BJ (cell line): ENCODE measurements at places on chromosomes 1 and 21. TPM values are rescaled to one million over a fixed set of nuclear protein-coding genes. Genes with fewer than 3 reads are reported as not detected.

GRCh38 chr1:50969611-50970508 is at the start of gene CDKN2C:
Gene CDKN2C, plus strand, starts transcription at chr1:50970245. Its CDS starts 124 bp downstream, at chr1:50970369.
- peak; percentile 77 for DNase-seq

Gene VASH2
- polyA plus RNA-seq = 0.04 and 0.12 TPM in 2 replicates

Gene C8A
- polyA plus RNA-seq = not detected in 2 replicates

DNA sequence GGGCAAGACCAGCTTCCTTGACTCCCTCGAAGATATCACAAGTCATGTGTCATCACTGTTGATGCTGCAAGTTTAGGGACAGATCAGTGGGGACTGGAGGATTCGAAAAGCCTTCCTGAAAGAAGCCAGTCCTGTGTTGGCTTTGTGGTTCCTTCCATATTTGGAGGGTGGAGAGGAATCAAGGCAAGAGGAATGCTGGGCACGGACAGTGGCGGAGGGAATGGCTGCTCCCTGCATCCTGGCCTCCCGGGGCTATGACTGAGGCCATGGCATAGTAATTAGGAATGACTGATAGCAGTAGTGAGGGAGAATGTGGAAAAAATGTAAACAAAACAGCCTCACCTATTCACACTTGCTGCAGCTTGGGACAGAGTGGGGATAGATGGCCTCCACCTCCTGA is 36.4 kb downstream of the VANGL1 start:
- no peak for DNase-seq

DNA sequence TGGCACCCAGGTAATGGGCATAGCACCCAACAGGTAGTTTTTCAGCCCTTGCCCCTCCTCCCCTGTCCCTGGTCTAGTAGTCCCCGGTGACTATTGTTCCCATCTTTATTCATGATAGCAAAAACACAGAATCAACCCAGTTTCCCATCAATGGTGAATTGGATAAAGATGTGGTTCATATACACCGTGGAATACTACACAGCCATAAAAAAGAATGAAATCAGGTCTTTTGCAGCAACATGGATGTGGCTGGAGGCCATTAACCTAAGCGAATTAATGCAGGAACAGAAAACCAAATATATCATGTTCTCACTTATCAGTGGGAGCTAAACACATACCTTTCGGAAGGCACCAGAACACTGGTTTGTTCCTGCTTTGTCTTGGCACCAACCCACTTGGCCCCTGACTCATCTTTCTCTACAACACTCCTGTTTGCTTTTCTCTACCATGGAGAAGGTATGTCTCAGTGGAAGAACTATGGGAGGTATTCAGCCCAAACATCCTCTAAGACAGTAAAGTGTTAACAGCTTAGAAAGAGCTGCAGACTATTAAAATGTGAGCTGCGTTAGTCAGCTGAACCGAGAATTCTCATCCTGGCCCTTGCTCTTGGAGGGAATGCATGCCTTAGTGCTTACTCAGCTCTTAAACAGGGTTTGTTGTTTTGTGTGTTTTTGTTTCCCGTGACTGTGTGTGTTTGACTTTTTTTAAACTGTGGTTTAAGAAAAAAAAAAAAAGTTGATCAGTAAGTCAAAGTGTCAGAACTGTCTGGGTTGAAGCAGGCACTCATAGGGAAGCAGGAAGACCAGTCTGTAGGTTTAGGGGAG is 203.0 kb downstream of the TOMM20 start:
- DNase-seq = peak; percentile 99

Gene RNF186
- polyA plus RNA-seq = not detected in 2 replicates

DNA sequence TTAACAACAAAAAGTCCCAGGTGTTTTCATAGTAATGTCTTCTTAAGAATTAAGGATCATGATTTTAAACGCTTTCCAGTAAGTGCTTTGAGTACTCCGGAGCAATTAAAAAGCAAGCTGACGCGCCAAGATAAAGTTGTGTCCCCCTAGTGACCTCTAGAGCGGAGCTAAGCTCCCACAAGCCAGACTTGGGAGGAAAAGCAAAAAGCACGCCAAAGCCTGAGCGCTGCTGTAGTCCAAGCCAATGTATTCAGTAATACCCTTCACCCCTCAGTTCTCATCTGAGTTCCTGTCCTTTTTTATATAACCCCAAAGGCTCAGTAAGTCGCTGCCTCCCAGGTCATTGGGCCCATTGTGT is 3.5 kb upstream of the SLC44A5 start:
- no peak for DNase-seq

- DNase-seq = peak; percentile 81
Observed at GRCh38 chr1:179175011-179175841, 54.3 kb downstream of the ABL2 start.

DNA sequence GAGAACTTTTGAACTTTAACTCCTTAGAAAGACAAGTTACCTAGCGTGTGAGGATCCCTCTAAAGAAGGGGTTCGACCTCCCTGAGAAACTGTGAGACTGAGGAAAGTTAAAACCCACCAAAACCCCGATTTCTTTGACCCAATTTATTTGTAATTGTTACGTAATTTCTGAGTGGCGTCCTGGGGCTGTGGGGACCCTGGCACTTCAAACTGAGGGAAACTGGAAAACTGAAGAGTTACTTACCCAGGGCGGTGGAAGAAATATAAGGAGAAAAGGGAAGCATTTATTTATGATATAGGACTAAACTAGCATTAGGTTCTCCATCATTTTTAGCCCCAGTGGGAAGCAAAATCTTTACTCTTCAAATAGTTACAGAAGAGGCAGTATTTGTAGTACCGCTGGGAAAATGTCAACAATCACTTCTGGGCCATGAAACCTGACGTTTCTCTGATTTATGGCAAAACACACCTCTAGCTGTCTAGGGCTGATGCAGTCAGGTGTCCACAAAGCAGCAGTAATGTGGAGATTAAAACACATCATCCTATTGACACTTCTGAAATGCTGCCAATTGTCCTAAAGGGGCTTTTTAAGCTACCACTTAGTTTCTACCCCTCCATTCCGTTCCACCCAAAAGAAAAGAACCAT is 430 bp downstream of the S100B start:
- DNase-seq = no peak

DNA sequence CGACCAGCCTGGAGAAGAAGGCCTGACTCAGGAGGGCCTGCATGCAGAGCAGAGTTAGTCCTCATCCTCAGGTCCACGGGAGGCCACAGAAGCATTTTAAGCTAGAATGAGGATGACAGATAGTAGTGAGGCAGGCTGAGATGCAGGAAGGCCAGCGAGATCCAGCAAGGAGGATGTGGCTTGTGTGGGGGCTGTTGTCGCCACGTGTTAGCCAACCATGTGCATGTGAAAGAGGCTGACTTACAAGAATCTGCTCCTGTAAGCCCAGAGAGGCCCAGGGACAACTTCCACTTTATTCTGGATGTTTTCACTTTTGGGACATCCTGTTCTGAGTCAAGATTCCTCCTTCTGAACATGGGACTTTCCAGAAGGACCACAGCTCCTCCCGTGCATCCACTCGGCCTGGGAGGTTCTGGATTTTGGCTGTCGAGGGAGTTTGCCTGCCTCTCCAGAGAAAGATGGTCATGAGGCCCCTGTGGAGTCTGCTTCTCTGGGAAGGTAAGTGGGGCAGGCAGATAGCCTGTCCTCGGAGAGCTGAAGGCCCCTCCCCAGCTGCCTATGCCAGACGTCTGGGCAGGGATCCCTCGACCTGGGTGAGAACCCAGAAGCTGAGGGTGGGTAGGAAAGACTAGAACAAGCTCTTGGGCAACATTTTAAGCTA is at the start of gene SLAMF8:
TSS of gene SLAMF8 (plus strand) at position 433 of the 661 bp plus-strand sequence. CDS start at position 459, 26 bp downstream.
- DNase-seq = no peak

DNA sequence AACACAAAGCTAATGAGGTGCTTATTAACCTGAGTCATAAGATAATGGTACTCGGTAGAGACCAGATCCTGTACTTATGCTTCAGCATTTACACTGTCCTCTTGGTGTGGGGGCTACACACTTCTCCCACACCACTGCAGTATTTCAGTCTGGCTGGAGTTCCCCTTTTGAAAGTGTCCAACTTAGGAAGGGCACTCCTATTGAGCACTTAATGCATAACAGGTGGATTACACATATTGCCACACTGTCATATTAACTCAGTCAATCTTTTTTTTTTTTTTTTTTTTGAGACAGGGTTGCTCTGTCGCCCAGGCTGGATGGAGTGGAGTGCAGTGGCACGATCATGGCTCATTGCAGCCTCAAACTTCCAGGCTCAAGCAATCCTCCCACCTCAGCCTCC is 1.5 kb downstream of the GPATCH4 start:
- DNase-seq = no peak

Gene ZNF684
- 1.4 and 2.6 TPM in 2 replicates for polyA plus RNA-seq

Gene CR2
- polyA plus RNA-seq = not detected in 2 replicates

- DNase-seq = no peak
Observed at GRCh38 chr1:16615253-16616252, 2.2 kb upstream of the NBPF1 start.

Gene SLAMF6
- polyA plus RNA-seq = not detected in 2 replicates

GRCh38 chr1:226912587-226913176 is 27.4 kb upstream of the COQ8A start:
- no peak for DNase-seq

DNA sequence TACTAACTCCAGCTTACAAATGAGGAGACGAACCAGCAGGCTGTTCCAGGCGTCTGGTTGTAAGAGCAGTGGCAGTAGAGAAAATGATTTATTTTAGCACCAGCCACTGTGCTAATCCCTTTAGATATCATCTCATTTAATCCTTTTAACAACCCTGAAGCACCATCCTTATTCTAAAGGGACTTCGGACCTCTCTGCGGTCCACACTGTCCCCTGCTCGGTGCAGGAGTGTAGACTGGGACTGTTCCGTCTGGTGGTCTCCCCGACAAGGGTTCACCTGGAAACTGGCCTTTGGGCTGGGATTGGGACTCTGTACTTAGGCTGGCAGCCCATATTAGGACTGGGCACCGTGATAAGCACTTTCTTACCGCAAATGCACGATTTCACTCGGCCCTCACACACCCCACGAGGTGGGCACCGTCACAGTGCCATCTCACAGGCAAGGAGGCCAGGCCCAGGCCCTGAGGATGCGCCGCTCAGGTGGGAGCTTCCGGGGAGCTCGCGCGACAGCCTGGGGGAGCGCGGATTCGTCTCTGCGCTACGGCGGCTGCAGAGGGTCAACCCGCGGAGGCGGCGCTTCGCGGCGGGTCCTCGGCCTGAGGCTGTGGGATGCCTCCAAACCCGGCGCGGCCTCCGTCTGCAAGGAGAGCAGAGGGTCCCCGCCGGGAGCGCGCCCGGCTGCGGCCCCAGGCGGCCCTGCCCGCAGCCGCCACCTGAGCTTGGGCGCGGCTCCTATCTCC is 45.2 kb downstream of the ATP1A1 start:
- no peak for DNase-seq

DNA sequence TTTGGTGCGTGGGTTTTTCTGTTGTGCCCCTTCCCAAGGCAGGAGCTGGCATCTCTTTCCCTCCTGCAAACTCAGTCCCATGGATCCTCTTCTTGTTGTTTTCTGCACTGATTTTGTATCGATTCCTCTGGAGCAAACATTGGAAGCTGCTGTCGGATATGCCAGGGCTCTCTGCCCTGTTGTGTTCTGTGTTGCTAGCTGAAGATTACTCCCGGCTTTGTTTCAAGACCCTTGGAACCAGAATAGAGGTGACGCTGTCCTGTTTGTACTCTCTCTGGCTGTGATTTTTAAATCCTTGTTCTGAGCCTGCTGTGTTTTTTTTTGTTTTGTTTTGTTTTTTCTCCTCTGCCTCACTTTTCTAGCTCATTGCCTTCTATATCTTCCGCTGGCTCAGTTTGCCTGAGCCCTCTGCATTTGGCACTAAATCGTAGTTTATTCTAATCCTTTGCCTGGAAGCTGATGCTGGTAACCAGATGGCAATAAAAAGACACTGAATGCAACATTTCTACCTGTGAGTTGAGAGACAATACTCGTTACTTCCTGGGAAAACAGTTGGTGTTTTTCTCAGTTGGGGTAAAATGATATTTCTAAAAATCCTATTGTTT is 67.0 kb downstream of the BACH1 start:
- DNase-seq = no peak

- DNase-seq = no peak
Observed at GRCh38 chr1:198107091-198107501, 49.7 kb upstream of the NEK7 start.

GRCh38 chr1:190619724-190620123 is 142.1 kb upstream of the BRINP3 start:
- DNase-seq = no peak

Gene SPATA45
- not detected in 2 replicates for polyA plus RNA-seq

GRCh38 chr1:115282807-115283208 is 55.2 kb downstream of the NGF start:
- no peak for DNase-seq

- no peak for DNase-seq
Observed at GRCh38 chr21:36889401-36889800, 77.1 kb downstream of the HLCS start.
